Stimulated activated CD8-positive, alpha-beta memory T cell treated with anti-CD3 and anti-CD28 coated beads, Interleukin-4, amount 100 ng/mL, for 48 hours (primary cell): ENCODE measurements at places on chromosomes 5 and 9.

GRCh38 chr9:132546148-132547051, 36.0 kb upstream of the BARHL1 start:
- DNase-seq, result no peak

GRCh38 chr5:68424799-68425537, 209.4 kb downstream of the PIK3R1 start:
- no peak for DNase-seq

GRCh38 chr5:113232221-113232620, 202.6 kb downstream of the TSSK1B start:
- no peak for DNase-seq

DNA sequence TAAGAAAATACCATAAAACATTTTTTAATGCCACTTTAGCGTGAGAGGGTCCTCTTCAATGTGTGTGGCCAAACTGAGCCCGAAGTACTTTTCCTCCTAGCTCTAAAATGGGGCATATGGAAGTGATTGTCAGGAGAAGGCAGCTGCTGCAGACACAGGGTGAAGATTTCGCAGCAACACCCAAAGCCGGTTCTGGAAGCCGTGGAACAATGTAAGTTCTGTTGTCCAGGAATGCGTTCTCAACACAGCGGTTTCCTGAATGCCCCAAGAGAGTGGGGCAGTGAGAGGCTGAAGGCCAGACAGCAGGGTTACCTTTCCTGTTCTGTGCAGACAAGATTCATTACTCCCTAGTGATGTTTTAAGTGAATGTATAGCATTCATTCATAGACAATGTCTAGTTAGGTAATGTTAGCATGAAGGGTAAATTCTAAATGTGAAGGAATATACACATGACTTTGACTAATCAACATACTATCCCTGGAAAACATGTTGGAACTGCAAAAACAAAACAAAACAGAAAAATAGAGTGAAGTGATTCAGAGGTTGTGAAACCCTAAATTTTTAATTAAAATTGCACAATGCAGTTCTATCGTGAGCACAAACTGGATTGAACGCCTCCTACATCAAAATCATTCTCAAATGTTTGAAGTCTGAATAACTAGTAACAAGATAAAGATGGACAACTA, 197.0 kb upstream of the SEMA6A start:
- no peak for DNase-seq

GRCh38 chr9:12814877-12815237, 40.0 kb downstream of the LURAP1L start:
- DNase-seq, result no peak

DNA sequence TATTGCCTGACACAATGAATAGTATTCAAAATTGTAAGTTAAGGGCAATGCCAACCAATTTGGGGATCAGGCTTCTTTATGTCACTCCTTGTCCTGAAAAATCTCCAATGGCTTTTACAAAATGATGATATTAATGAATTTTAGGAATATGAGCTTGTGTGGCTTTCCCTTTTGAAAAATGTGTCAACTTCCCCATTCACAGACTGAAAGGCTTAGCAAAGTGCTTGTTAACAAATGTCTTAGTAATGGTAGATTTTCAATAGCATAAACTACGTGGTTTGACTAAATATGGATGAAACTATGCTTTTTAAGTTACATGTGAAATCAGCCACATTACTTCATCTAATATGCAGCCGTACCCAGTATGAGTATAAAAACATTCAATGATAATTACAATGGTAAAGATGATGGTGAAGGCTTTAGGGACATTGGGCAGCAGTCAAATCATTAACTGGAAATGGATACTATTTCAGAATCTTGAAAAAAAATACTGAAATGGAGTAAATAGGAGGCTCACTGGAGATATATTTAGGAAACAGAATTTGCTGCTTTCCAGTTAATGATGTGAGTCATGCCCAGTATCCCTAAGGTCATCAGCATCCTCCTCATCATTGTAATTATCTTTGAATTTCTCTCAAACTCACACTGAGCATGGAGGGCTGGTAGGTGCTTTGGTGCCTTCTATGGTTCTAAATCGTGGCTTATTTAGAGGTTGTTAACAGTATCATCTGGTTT, 113.3 kb upstream of the ZNF608 start:
- no peak for DNase-seq

DNA sequence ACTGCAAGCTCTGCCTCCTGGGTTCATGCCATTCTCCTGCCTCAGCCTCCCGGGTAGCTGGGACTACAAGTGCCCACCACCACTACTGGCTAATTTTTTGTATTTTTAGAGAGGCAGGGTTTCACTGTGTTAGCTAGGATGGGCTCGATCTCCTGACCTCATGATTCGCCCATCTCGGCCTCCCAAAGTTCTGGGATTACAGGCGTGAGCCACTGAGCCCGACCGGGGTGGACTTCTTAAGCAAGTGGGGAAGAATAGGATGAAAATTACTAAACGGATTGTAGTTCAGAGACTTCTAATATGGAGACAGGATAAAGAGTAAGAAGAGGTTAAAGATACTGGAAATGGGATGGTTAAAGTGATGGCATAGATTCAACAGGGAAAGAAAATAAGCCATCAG, 132.3 kb upstream of the IRX2 start:
- no peak for DNase-seq

DNA sequence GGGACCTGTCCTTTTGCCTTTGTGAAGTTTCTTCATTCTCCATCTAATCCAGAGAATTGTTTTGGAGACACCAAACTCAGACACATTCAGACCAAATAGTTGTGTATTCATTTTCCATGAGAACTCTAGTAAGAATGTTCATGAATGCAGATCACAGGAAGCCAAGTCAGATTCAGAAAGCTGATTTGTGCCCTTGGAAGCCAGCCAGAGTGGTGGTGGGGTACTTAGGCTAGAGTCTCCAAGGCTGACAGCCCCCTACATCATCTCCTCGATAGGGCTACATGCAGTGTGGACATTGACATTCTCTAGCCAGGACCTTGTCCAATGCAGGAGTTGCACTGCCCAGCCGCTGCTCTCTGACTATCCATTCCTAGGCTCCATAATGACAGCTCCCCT, 137.6 kb downstream of the UGCG start:
- no peak for DNase-seq

GRCh38 chr9:137791947-137792346, 85.6 kb upstream of the CACNA1B start:
- no peak for DNase-seq

- no peak for DNase-seq
These were observed 152.5 kb downstream of the PPP2R2B start for GRCh38 chr5:146726020-146726419.

- no peak for DNase-seq
These were observed 43.9 kb upstream of the HMGCS1 start for GRCh38 chr5:43357067-43357466.

DNA sequence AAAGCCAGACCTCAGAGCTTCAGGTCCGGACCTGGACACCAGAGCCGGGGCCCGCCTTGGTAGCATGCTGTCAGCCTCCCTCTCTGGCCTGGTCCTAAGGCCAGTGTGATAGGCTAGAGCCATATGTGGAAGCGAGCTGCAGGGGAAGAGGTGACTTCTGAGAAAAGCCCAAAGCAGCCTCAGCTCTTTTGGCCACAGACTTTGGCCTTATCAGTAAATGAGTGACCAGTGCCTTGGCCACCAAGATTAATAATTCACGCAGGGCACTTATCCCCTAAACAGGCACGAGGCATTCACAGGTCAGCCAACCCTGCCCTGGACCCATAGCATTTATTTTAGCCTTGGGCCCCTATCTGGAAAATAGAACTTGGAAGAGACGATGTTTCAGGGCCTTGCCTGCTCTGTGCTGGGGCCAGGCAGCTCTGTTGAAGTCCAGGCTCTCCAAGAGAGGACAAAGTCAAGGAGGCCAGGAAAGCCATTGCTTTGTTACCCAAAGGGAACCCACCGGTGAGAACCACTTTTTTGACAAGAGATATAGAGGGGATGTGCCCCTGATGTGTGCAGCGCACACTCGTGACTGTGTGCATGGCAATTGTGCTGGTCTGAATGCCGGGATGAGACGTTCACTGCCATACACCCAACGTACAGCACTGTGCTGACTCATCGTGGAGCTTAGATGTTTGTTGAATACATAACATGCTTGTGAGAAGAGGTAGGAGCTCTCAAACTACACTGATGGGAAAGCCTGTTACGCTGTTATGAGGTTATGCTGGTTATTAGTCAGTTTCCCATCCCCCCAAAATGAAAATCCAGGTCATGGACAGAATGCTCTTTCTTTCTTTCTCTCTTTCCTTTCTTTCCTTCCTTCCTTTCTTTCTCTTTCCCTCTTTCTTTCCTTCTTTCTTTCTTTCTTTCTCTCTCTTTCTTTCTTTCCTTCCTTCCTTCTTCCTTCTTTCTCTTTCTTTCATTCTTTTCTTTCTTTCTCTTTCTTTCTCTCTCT, 5.0 kb upstream of the SLC34A1 start:
- no peak for DNase-seq

- no peak for DNase-seq
These were observed 9.2 kb upstream of the CFAP95 start for GRCh38 chr9:69811351-69811868.

DNA sequence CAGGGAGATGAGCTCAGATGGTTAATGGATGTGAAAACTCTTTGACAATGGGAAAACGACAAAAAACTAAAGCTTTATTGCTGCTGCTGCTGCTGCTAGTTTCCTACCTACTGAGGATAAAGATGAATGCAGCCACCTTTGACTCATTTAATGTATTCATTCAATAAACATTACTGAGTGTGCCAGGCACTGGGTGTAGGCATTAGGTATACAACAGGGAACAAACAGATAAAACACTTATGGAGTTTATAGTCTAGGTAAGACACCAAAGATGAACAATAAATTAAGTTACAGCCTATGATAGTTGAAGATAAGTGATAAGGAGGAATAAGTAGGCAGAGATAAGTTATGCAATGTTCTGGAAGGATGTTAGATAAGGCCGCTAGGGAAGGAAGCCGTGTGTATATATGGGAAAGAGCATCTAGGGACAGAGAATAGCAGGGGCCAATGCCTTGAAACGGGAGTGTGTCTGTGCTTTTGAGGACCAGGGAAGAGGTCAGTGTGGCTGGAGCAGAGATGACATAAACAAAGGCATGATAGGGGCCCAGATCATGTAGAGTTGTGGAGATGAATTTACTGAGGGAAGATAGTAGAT, 477.6 kb downstream of the NTRK2 start:
- no peak for DNase-seq

DNA sequence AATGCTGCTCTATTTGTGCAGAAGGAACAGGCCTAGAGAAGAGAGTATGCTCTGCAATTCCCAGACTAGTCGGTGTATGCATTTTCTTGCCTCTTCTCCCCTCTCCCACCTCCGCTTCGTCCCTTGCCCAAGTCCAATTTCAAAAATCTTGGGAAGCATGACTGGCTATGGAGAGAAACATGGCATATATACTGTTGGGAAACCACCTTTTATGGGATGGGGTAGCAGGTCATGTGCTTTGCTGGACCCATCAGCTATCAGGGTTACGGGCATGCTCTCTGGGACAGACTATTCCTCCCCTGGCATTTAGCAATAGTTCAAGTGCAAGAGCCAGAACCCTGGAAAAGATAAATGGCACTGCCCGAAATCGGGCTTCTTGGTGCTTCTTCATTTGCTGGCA, 12.0 kb downstream of the ISL1 start:
- no peak for DNase-seq

DNA sequence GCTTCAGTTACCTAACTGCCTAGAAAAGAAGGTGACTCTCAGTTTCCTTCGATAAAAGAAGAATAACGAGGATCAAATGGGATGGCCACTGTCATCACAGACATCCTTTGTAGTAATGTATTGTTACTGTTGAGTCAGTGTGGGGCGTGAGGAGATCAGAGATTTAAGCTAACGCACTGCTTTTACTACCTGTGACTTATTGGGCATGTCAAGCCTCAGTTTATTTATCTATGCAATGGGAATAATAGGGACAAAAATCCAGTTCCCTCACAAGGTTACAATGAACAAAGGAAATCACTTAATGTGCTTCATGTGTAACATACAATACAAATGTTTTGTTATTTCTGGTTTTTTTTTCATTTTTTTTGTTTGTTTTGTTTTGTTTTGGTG, 255 bp upstream of the TRPM6 start:
- DNase-seq, result no peak
